NCI-H460 (cell line): ENCODE measurements at places on chromosomes 1 and 21.

- DNase-seq: no peak
Observed at GRCh38 chr1:221175249-221175648, 296.0 kb downstream of the HLX start.

DNA sequence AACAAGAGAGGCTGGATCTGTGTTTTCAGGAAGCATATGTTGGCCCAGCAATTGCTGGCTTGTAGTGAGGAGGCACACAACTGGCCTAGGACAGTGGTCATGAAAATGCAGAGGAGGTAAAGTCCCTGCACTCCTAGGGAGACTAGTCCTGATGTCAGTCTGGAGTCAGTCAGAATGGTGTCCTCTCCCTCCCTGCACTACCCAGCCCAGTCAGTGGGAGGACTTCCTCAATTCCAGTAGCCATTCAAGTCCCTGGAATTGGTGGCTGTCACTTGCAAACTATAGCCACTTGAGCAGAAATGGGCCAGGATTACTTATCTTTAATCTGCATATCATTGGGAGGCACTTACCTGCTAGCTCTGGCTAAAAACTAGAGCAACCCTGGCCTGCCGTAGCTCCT lies 18.6 kb downstream of the NDUFS5 start:
- DNase-seq: no peak

DNA sequence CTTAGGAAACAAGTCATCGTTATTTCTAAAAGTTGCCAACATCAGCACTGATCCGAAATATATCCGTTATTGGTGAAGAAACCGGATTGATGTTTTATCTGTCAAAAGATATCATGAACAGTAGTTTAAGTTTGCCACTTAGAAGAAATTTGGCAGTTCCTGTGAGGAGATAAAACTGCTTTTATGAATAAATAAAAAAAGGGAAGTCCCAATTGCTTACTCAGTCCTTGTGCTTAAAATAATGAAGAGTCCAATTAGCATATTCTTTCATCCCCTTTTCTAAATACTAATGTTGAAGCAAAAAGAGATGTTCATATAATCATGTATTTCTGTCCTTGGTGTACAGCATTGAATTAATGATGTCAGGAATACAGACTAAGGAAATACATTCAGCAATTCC lies 164.6 kb downstream of the NCAM2 start:
- no peak for DNase-seq

DNA sequence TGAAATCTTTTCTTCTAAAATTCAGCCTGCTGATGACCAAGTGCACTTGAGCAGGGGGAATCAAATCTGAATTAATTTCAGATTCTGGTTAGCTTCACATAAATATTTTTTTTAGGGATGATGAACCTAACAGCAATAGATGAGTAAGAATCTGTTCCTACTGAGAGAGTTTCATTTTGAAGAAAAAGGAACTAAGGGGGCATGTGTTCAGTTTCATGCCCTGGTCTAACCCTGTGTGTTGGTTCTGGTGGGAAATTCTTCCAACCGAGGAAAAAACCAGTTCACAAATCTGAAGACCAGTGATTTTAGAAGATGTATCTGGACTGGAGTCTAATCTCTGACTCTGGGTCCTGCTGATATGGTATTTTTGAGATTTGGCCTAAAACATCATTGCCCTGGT lies 13.7 kb downstream of the SELL start:
- no peak for DNase-seq

DNA sequence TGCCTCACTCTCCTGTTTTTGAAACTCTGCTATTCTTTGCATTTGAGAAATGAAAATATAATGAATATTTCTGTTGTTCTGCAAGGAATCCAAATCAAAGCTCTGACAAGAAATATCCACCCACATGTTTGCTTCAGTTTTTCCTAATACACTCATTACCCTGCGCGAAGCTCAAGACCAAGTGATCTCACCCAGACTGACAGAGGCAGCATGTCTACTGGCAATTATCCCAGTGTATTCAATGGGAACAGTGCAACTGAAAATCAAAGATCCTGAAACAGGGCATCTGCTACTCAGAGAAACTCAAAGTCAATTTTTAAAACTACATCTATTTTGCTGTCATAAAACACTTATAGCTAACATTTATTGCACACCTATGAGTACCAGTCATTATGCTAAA lies 321.0 kb upstream of the LRRC7 start:
- no peak for DNase-seq

- no peak for DNase-seq
Observed at GRCh38 chr1:18807334-18808063, 52.0 kb downstream of the TAS1R2 start.

GRCh38 chr1:164735315-164736052 lies 176.5 kb downstream of the PBX1 start:
- no peak for DNase-seq

- no peak for DNase-seq
Observed at GRCh38 chr1:180652792-180653191, 21.0 kb downstream of the XPR1 start.
